Heart left ventricle (tissue), 16 donors: ENCODE measurements at places on chromosomes 16 and 17. TPM values are rescaled to one million over a fixed set of nuclear protein-coding genes. Genes with fewer than 3 reads are reported as not detected.
A peak's percentile ranks its signal among the peaks of the same experiment; 100 is the strongest.

DNA sequence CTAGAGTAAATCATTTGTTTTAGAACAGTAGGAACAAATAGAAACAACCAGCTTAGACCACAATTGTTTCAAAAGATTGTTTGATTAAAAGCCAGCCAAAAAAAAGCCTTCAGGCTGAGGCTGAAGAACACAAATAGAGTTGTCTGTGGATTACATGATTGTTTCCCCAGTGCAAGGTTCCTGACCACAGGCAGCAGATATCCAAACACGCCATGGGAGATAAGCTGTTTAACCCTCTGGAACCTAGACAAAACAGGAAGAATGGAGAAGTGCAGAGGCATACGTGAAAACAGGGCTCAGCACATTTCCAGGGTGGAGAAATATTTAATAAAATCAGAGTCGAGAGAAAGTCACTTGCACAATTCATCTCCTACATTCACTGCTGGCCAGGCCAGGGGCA lies 21.0 kb downstream of the ATPAF2 start:
- no peak for DNase-seq

- DNase-seq = no peak
Observed at GRCh38 chr17:75566834-75567233, 20.8 kb upstream of the MYO15B start.

- no peak for DNase-seq
Observed at GRCh38 chr17:82309656-82310570, 7.5 kb downstream of the CD7 start.

- no peak for DNase-seq
Observed at GRCh38 chr16:89607937-89608740, 5.3 kb upstream of the DPEP1 start.

DNA sequence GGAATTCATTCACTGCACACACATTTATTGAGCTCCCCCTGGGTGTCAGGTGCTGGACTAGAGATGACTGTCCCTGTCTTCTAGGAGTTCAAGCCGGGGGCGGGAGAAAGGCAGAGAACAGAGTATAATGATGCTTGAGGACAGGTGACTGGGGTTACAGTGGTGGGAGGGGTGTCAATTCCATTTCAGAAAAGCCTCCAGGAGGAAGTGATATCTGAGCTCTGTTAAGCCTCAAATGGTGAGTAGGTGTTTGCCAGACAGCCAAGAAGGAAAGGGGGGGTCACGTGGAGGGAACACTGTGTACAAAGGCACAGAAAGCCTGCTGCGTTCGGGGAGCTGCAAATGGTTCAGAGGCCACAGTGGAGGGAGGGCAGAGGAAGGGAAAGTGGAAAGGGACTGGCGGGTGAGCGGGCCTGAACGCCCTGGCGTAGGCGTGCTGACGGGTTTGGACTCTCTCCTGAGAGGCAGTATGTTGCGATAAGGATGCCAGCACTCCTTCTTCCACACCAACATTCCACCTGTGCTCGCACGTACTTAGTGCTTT lies 9.7 kb upstream of the NXPH3 start:
- peak; percentile 94 for DNase-seq

DNA sequence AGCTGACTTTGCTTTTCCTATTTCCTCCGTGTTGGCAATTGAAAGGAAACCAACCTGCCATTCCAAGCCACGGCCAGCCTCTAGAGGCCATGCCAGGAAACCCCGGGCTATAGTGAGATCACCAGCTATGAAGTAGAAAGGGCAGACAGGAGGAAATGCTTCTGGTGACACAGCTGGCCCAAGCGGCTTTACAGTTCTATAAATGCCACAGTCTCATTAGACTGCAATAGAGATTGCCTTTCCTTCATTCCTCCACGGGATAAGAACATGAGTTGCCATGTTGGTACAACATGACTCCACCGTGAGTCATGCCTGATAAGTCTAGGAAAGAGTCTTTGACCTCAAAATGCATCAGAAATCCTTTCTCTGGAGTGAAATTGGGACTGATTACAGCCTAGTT lies 384.9 kb downstream of the GRIN2A start:
- peak; percentile 68 for DNase-seq

DNA sequence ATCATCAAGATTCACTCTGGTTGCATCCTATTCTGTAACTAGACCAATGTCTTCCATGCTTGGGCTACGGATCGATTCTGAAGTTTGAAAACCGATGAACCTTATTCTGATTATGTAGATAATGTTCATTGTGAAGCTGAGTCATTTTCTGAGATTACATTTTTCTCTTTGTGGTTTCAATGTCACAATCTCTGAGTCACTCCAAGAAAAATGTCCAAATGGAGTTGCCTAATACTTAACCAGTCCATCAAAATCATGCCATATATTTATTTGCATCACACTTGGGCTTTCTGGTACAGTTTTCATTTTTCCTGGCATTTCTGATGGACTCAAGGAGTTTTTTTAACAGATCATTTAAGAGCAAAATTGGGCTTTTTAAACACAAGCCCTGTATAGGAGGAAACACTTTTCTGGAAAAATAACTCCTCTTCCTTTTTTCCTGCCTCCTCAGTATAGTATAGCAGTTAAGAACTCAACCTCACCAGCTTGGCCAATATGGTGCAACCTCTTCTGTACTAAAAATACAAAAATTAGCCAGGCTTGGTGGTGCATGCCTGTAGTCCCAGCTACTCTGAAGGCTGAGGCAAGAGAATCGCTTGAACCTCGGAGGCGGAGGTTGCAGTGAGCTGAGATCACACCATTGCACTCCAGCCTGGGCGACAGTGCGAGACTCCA lies 17.5 kb downstream of the CACNG3 start:
- no peak for DNase-seq

GRCh38 chr16:65601781-65602180 lies 479.9 kb upstream of the CDH11 start:
- DNase-seq = no peak

DNA sequence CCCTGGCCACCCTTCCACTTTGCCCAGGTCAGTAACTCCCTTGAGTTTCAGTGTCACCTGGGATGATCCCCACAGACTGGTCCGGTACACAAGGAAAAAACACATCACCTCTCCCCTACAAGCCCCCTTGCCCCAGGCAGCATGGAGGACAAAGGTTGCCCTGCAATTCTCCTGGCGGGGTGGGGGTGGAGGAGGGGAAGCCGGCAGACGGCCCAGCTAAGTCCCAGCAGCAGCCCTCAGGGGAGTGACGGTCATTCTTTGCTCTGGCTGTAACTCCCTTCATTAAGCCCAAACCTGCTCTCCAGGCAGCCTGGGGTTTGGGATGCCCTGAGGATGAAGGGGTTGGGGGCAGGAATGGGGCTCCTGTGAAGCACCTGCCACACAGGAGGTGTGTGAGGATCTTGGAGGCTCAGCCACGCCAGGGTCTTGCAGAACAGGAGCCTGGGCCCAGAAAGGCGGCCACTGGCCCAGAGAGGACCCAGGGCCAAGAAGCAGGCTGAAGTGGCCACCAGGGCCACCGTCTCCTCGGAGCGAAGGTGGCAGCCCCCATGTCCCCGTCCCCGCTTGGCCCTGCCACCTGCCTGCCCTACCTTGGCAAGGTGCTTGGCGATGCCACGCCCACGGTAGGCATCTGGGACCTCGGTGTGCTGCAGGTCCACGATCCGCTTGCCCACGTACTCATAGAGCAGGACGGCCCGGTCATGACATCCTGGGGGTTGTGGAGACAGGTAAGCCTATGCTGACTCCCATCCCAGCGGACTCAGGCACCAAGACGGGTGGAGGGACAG lies 9.5 kb downstream of the NATD1 start:
- no peak for DNase-seq

GRCh38 chr17:29590411-29591145 lies 1.1 kb upstream of the GIT1 start:
- no peak for DNase-seq

- peak; percentile 86 for DNase-seq
Observed at GRCh38 chr17:40550608-40551007, 14.7 kb downstream of the CCR7 start.

- DNase-seq = no peak
Observed at GRCh38 chr16:86768228-86768791, 190.0 kb downstream of the FOXL1 start.

GRCh38 chr17:44061446-44061845 lies 5.0 kb downstream of the LSM12 start:
- DNase-seq = no peak

- DNase-seq = no peak
Observed at GRCh38 chr16:74431516-74431915, 10.2 kb upstream of the CLEC18B start.

DNA sequence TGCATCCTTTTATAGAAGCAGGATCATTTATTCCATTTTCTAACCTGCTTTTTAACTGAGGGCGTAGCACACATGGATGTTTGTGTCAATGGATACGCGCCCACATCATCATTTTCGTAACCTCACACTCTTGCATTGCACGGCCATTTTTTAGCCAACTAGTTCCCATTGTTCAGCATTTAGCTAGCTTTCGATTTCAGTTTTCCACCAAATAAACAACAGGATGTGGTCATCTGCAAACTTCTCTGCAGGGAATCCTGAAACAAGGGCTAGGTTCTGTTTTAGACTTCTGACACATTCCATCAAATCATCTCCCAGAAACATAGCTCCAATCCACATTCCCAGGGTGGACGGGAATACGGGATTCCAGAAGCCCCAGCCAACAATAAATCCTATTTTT lies 6.4 kb downstream of the CYB561 start:
- no peak for DNase-seq

- DNase-seq = peak; percentile 32
Observed at GRCh38 chr17:49557312-49558024, 18.2 kb upstream of the NXPH3 start.

DNA sequence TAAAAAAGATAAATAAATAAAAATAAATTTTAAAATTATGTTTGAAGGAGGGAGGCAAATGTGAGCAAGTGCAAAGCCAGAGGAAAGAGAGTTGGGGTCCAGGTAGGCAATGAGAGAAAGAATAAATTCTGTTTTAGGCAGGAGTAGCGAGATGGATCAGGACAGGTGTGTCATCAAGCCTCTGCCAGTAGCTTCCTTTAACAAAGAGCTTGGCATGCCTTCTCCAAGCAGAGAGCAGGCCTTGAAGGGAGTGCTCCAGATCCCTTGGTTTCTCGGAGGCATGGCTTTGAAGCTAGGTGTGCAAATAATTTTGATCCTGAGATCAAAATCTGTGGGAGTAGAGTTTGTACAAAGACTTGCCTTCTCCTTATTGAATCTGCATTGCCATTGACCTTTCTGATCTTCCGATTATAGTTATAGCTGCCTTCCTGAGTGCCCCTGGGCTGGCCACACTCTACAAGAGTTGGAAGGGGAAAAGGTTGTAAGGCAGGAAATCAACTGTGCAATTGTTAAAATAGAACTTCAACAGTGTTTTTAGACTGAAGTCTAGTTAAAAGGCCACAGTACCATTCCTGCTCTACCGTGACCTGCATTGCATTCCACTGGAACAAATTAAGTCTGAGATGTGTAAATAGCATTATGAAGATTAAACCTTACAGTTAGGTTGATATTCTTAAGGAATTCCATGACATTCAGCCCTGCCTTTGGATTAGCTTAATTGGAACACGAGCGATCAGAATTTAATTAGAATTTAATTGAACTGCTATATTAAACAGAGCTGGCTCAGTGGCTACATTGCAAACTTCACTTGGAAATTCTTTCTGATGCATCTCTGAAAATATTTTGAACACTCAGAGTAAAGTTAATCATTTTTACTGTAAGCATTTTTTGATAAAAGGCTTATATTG lies 33.7 kb downstream of the IQCK start:
- no peak for DNase-seq

DNA sequence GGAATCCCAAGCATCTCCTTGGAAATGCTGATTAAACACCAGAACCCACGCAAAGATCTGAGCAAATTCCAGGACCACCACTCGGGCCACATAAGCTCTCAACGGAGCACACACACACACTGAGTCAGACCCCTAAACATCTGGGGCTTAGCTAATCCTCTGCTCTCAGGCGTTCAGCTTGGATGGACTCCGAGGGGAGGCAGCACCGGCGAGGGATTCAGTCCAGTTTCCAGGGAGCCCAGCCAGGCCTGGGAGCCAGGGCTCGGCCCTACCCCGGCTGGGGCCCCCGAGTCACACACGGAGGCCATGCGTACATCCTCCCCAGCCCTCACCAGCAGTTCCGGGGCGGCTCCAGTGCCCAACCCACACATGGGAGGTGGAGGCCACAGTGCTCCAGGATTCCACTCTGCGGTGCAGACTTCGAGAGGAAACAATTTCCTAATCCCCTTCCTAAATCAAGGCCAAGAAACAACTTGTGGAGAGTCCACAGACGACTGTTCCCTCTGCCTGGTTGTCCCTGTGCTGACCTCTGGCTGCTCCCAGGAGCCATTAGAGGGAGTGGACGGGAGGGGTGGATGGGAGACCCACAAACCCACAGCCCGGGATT lies 70.5 kb downstream of the GAS7 start:
- DNase-seq = peak; percentile 85

GRCh38 chr16:10879681-10880589 lies 2.9 kb downstream of the CIITA start:
- no peak for DNase-seq

GRCh38 chr17:82331345-82331939 lies 2.1 kb downstream of the SECTM1 start:
- no peak for DNase-seq

- DNase-seq = peak; percentile 80
Observed at GRCh38 chr16:86575754-86576557, 2.4 kb upstream of the FOXL1 start.

DNA sequence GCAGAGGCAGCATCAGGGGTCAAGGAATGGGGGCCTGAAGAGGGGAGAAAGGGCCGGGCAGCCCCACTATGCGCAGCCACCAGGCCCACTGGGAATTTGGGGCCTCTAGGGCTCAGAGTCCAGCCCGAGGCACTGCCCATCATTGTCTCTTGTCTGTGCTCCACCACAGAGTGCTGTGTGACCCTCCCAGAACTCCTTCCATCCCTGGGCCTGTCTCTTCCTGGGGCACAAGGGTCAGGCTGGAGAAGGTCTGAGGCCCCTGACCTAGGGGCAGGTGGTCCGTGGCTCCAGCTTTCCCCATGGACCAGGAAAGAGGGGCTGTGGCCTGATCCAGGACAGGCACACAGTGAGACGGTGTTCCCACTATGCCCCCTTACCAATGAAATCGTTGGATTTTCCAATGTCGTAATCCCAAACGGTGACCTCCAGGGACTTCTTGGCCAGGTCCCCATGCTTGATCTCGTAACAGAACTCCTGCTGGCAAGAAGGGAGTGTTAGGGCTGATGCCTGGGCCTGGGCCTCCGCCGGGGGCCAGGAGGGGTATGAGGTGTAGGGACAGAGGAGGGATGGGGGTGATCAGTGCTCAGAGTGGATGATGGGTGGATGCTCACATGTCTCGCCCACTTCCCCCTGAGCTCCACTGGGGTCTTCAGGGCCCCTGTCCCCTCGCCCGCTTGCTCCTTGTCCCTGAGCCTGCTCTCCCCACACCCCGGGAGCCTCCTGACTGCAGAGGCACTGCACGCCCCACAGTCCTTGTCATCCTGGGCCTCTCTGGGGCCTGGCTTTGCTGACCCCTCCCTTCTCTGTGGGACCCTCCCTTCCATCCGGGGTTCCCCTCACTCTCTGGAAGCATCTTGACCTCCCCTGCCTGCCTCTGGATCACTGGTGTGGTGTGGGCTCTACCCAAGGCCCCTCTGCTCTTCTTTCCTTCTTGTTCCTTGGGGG lies 10.7 kb downstream of the SCGB1C2 start:
- no peak for DNase-seq

Gene C16orf54
- total RNA-seq = 0.51 TPM

Gene PRSS22
- total RNA-seq = not detected

Gene TTLL6
- not detected for total RNA-seq

Gene MEFV
- total RNA-seq = 4.3 TPM

Gene C1QTNF8
- not detected for total RNA-seq

Gene TMIGD1
- not detected for total RNA-seq

Gene CCL23
- total RNA-seq = not detected

Gene TEX14
- total RNA-seq = not detected
